ENCODE measurements at places on chromosomes 6 and 20.

- DNase-seq, result no peak
Observed at GRCh38 chr6:68506911-68507310, 128.2 kb upstream of the ADGRB3 start.

GRCh38 chr6:135097172-135097571 is 42.5 kb upstream of the HBS1L start:
- no peak for DNase-seq

DNA sequence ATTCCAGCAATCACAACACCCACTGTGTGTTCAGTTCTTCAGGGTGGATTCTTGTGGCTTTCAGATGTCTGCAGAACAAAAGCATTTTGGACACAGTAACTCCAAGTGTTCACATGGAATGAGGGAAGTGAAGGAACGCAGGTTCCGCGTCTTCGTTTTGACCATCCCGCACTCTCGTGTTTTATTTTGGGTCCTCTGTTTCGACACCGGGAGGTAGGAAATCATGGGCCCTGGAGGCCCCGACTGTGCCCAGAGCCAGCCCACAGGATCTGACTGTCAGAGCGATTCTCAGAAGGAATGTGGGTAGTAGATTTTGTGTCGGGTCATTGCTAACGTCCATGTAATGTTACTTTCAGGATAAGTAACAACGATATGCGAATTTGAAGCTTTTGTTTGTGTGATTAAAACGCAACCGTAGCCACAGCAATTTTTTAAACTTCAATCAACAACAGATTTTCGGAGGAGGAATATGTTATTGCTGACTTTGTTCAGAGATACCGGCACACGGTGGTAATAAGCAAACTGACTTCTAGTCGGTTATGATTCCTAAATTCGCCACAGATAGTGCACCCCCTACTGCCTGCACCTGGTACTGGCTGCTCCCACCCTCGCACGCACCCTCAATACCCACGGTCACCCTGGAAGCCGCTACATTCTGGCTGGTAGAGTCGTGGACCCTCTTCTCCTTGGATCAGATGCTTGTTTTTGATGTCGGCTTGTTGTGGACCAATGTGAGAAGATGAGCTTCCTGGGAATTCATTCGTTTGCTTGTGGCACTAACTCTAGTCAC is 10.5 kb downstream of the NPEPL1 start:
- DNase-seq, result no peak

DNA sequence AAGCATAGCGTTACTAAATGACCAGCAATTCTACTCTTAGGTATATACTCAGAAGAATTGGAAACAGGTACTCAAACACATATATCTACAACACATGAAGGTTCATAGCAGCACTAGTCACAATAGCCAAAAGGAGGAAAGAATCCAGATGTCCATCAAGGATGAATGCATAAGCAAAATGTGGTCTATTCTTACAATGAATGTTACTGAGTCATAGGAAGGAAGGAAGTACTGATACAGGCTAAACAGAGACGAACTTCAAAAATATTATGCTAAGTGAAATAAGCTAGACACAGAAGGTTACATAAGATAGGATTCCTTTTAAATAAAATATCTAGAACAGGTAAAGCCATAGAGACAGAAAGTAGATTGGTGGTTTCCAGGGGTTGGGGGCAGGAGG is 93.5 kb downstream of the MAP3K7 start:
- no peak for DNase-seq

GRCh38 chr6:14851281-14851680 is 394.6 kb upstream of the JARID2 start:
- DNase-seq, result no peak

- no peak for DNase-seq
Observed at GRCh38 chr6:109183109-109183650, 87.9 kb downstream of the CEP57L1 start.

DNA sequence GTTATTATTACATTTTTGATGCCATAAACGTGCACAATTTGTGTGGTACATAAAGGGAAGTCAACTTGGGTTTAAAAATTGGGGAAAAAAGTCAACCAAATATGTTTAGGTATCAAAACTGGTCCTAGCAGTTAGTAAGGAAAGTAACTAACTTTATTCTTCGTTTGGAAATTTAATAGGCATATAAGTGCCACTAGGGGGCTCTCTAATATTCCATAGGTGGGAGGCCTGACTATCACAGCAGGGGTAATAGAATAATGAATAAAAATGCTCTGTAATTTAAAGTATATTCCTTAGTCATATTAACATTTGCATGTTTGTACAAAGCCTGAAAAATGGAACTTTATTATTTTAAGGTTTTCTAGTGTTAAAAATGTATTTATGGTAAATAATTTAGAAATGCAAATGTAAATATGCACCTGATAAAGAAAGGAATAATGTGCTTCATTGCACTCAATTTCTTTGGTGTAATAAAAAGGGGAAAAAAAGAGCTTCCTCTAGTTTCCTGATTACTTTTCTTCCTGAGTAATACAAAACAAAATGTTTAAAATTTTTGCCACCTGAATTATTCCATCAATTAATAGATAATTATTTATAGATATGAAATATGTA is 125.7 kb upstream of the HDAC2 start:
- peak; percentile 13 for DNase-seq

DNA sequence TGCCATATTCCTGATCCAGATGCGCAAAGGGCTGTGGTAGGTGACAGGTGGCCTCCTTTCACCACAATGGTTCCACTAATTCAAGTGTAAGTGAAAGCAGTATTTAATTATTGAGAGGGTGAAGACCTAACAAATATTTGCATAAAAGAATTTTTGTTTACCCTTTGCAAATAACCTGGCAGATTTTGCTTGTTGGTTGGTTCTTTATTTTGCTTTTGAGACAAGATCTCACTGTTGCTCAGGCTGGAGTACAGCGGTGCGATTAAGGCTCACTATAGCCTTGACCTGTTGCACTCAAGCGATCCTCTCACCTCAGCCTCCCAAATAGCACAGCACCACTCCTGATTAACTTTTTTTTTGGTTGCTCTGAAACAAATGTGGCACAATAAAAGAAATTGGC is 49.2 kb downstream of the PCNA start:
- DNase-seq, result no peak

DNA sequence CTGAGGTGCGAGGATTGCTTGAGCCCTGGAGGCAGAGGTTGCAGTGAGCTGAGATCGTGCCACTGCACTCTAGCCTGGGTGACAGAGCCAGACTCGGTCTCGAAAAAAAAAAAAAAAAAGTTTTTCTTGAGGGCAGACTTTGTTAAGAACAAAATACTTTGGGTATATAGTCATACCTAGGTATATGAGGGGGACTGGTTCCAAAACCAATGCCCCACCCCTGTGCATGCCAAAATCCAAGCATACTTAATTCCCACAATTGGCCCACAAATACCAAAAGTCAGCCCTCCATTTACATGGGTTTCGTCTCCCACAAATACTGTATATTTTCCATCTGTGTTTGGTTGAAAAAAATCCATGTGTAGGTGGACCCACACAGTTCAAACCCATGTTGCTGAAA is 119.9 kb downstream of the INSM1 start:
- DNase-seq, result no peak

Data from NCI-H748 treated with DMSO at 0.1 percent for 48 hours (cell line).